Neuronal stem cell (in vitro differentiated cells): ENCODE measurements at places on chromosomes 12 and 14.
A peak's percentile ranks its signal among the peaks of the same experiment; 100 is the strongest.

DNA sequence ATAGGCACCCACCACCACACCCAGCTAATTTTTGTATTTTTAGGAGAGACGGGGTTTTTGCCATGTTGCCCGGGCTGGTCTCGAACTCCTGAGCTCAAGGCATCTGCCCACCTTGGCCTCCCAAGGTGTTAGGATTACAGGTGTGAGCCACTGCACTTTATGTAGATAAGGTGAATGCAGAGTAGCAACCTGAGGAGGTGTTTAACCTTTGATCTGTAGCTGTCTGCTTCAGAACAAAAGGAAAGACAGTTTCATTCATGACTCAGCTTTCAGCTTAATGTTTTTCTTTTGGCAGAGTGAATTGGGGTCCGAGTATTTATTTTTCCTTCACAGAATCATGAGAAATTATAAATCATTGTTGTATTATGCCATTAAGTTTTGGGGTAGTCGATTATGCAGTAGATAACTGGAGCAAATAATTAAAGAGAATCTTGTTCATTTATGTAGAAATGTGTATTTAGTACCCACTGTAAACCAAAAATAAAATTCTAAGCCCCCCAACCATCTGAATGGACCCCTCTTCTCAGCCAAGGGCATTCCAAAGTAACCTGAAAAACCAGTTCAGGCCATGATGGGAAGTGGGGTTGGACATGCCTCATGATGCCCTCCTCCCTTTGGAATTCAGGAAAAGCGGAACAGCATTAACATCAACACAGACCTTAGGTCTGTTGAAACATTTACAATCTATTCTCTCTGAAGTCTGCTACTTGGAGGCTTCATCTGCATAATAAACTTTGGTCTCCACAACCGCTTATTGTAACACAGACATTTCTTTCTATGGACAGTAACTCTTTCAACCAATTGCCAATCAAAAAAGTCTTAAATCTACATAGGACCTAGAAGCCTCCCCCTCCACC lies 10.7 kb upstream of the STX2 start:
- no peak for DNase-seq

- DNase-seq, result no peak
Measured at GRCh38 chr12:30840715-30841114, 85.8 kb upstream of the TSPAN11 start.

GRCh38 chr12:2165021-2165420 lies 112.2 kb downstream of the CACNA1C start:
- DNase-seq, result no peak

- DNase-seq, result no peak
Measured at GRCh38 chr12:65608319-65608916, 215.9 kb upstream of the HMGA2 start.

DNA sequence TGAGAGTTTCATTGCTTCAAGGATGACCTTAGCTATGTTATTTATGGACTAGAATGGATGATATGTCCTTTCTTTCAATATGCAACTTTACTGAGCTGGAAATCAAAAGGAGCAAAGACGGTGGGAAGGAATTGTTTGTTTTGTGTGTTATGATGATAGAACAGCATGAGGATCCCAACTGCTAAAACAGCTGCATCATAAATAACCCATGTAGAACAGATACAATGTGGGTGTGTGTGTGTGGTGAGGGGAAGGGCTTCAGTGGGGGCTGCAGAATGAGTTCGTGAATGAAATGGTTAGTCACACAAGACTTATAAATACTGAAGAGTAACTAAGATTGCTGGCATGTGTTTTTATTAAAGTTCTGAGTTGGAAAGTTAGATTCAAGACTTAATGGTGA lies 80.1 kb downstream of the DACT1 start:
- no peak for DNase-seq

DNA sequence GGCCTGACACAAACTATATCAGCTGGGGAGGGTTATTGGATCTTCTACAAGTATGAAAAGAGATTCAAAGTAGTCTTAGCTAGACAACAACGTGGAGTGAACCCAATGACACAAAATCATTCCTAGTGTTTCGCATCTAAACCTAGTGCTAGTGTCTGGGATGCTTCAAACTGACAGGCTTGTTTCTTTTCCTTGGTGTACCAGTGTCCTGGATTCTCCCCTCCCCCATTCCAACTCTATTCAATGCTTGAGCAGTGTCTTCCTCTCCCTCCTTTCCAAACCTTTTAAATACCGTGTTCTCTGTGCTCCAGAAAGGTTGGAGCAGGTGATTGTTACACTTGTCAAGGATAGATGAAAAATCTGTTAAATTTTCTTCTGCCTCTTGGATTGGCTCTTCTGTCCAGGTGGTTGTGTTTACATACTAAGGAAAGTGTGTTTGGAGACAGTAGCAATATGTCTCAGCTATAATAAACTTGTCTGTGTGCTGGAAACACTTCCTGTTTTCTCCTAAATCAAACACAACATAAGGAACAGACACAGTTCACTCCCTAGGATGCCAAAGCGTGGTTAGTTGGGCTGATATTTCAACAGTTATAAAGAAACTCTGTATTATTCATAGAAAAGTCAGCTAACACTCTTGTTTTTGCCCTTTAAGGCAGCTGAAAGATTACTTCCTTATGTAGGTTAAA lies 14.4 kb upstream of the GUCY2C start:
- DNase-seq, result no peak

DNA sequence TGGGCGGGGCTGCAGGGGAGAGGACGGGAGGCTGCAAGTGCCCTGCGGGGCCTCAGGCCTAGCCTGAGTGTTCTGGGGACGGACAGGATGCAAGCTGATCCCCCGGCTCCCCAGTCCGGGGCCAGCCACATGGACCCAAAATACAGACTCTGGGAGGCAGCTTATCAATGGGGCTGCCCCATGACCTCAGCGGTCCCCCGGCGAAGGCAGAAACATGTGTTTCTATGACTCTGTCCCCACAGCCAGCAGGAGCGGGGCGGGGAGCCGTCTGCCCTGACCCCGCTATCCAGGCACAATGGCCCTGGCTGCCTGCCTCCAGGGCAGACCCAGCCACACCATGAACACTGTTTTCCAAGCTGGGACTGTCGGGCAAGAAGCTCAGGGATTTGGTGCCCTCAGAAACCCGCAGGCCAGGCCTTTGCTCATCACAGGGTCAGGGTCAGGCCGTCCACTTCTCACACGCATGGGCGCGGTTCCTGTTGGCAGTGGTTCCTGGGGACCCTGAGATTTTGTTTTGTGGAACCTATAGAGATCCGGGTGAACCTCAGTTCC lies 75.0 kb downstream of the RFLNA start:
- DNase-seq, result no peak

- DNase-seq, result peak; percentile 30
Measured at GRCh38 chr14:77026166-77026929, 2.2 kb downstream of the IRF2BPL start.
